Germinal center (tissue), 1 donor: ENCODE measurements at places on chromosomes 7 and 10.

DNA sequence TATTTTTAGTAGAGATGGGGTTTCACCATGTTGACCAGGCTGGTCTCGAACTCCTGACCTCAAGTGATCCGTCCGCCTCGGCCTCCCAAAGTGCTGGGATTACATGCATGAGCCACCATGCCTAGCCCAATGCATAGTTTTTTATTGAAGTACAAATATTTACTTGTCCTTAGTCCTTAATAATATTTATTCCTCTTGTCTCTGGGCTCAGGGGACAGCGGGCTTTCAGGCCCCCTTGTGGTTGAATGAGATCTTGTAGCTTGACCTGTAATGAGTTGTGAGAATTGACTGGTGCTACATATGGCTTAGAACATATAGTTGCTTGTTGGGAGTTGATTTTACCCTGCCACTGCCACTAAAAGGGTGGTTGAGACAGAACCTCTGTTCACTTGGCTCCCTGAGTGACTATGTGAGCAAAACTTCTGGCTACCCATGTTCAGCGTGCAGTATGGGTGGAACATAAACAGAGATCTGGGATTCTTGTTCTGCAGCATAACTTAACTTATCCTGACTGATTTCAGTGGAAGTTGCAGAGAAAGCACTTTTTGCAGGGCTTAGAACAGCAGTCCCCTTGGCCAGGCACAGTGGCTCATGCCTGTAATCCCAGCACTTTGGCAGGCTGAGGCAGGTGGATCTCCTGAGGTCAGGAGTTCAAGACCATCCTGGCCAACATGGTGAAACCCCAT, 14.9 kb downstream of the CCL26 start:
- peak; percentile 64 for DNase-seq

DNA sequence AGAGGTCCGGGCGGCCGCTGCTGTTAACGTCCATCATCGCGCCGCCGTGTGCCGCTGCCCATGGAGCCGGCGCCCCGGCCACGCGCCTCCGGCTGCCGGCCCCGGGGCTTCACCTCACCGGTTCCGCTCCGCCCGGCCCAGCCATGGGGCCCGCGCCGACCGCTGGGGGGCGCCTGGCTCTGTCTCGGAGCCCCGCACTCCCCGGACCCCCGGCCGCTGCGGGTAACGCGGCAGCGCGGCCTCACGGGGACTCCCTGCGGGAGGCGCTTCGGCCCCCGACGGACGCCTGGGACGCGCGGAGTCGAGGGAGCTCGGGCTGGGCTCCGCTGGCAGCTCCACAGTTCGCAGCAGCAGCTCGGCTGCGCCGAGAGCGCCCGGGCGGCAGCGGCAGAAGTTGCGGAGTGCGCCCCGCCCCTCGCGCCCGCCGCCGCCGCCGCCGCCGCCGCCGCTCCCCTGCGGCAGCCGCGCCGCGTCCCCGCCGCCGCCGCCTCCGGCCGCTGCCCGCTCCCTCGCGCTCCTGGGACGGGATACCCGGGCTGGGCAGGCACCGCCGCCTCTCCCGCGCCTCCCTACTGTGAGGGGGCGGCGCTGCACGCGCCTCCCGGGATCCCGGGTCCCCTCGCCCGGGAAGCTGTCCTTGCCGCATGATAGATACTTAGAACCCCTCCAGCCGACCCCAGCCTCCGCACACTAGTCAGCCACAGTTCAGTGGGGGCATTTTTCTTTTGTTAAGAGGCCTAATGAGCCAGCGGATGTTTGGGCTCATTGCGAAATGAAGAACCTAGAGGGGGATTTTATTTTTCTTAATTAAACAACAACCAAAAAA, at the start of gene HTR7:
HTR7 (minus strand) TSS at position 405 of the 826 bp plus-strand sequence; CDS start at position 37, 368 bp downstream.
- peak; percentile 80 for DNase-seq

DNA sequence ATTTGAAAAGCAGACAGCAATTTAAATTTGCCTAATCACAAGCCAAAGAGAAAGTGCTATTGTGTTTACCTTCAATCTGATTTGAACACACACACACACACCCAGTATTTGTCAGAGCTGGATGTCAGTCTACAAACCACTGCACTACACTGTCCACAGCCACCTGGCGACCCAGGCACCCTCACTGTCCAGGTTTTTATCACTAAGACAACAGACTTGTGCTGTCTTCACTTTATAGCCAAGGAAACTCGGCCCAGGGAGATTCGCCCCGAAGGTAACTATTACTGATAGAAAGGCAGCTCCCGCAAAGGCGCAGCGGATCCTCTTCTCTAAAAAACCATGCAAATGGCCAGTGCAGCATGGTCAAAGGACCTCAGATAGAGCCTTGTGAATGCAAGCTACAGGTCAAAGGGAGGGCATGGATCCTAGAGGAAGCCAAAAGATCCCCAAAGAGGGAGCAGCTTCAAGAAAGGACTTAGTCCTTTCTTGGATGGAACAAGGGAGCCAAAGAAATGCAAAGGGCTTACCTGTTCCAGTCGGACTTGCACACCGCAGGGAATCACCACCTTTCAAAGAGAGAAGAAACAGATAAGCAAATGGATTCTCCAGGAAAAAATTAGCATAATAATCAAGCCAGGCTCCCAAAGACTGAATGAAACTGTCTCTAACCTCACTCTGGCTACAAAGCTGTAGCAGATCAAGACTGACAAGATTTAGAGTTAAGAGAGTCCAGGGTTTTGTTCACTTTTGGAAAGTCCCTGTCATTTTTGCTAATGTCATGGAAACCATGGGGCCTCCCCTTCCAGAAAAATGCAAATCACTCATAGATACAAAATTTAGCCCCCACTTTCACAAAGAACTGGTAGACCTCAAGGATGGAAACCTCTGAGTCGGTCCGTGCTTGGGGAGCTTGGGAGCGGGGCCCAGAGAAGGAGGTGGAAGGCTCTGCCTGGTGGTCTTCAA, 101.1 kb downstream of the TNS3 start:
- no peak for DNase-seq

GRCh38 chr7:121327671-121328070, 1.1 kb upstream of the WNT16 start:
- DNase-seq, result no peak

- no peak for DNase-seq
Measured at GRCh38 chr7:78299088-78299487, 500.5 kb downstream of the PHTF2 start.

DNA sequence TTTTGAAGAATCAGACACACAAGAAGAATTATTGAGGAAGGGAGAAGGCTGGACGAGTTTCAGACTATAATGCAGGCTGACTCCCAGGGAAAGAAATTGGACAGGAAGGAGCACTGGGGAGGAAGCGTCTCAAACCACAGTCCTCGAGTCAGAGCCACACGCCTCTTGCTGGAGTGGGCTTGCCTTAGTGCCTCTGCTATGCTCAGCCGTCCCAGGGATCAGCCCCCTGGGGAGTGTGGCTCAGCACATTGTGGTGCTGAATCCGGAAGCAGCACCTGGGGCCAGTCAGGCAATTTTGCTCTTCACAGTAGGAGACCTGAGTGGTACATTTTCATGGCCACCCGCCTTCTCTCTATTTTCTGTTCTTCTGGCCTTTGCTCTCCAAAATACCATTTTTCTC, 67.4 kb upstream of the SLC35G1 start:
- DNase-seq, result no peak

DNA sequence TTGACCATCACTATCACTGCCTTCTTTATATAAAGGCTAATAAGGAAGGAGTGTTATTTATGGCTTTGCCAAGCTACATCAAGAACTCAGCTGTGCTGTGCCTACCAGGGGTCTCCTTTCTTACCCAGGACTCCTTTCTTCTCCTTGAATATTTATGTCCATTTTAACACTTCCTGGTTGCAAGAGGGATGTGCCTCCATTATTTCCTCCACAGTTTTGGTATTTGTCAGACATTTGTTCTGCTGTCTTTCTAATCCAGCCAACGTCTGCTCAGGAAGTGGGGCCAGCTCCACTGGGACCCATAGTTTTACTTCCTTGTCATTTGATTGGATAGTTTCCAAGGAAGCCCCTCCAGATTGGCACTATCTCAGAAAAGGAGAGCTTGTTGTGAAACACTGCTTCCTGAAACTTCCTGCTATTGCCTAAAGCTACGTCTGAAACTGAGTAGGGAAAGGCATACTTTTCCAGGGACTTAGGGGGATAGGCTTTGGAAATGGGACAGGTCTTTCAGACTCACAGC, 6.6 kb upstream of the STRIP2 start:
- no peak for DNase-seq

DNA sequence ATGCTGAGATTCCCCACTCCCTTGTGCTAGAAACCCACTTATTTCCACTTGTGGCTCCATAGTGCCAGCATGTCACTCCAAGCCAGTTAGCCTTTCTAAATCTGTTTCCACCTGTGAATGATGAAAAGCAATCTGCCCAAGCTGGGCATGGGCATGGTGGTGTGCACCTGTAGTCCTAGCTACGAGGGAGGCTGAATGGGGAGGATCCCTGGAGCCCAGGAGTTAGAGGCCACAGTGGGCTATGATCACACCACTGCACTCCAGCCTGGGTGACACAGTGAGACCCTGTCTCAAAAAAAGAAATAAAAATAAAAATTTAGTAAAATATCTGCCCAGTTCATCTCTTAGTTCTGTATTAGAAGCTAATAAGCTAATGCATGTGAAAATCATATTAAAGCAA, 5.0 kb upstream of the PTF1A start:
- DNase-seq, result no peak

- DNase-seq, result no peak
Measured at GRCh38 chr7:52009181-52009580, 692.6 kb upstream of the COBL start.

- no peak for DNase-seq
Measured at GRCh38 chr10:43607199-43607573, 948 bp downstream of the ZNF485 start.

- no peak for DNase-seq
Measured at GRCh38 chr10:80272793-80273522, 16.5 kb downstream of the MAT1A start.

DNA sequence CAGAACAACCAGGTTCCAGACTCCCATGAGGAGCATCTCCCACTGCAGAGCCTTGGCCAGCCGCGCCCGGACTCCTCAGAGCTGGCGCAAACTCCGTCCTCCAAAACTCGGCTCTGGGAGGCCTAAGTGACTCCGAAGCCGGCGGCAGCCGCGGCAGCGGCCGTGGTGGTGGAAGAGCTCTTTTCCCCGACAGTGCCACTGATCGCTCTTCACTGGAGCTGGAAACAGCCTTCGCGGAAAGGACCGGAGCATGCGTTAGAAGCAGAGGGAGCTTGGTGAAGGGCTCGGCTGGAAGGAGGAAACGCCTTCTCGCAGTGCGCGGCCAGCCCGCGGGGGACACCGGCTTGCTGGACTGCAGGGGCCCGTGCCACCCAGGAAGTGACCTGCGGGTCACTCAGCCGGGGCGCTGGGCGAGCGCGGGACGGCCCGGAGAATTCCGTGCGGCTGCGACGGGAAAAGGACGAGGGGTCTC, 5.0 kb upstream of the HOXA13 start:
- no peak for DNase-seq

GRCh38 chr7:95045236-95045923, 138.0 kb downstream of the PPP1R9A start:
- no peak for DNase-seq

DNA sequence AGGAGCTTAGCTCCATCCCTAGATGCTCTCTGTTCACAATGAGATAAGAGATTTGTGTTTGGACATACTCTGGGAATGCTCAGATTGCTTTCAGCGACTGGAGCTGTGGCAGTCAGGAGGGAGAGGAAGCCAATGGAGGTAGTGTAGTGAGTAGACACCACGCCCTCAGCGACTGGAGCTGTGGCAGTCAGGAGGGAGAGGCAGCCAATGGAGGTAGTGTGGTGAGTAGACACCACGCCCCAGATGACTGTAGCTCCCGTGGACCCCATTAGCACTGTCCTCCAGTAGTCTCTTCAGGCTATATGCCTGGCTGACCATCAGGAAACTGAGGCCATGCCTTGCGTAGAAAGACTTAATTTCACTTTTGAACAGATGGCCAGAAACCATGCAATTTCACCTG, 1033.8 kb downstream of the NRG3 start:
- DNase-seq, result no peak

- peak; percentile 29 for DNase-seq
Measured at GRCh38 chr10:43683451-43684291, 35.0 kb upstream of the ZNF32 start.

GRCh38 chr7:128152721-128153120, 88.4 kb upstream of the LEP start:
- DNase-seq, result no peak

DNA sequence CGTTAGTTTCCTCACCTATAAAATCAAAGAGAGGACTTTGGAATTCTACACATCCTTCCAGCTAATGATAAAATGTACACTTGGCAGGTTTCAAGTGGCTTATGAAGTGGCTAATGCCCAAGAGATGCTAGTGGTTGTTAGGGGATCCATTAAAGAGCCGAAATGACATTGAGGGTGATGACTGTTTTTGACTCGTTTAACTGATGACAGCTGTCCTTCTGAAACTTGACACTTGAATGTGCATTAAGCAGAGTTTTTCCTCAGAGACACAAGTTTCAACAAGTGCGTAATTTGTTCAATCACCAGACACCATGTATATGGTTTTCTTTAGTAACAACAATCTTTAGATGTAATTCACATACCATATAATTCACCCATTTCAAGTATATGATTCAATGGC, 1.6 kb upstream of the PRF1 start:
- no peak for DNase-seq

DNA sequence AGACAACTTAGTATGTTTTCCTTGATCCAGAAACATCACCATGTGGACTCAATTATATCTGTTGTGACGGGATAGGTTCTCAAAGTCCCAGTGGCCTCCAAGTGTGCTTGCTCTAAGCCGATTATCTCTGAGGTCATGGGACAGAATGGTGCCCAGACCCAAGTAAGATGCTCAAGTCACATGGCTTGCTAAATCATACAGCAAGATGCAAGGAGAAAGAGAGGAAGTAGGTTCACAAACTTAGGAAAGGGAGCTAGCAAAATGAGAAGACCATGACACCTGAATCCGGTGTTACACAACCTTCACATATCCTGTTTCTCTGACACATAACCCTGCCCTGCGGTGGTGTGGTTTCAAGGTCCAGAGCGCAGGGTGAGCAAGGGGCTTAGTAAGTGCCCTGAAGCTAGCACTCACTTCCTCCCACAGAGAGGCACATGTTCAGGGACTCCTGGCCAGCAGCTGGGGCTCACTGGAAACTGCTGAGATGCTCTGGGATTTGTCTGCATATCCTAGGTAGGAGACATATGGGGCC, 590.9 kb upstream of the ANKRD30A start:
- DNase-seq, result peak; percentile 18

DNA sequence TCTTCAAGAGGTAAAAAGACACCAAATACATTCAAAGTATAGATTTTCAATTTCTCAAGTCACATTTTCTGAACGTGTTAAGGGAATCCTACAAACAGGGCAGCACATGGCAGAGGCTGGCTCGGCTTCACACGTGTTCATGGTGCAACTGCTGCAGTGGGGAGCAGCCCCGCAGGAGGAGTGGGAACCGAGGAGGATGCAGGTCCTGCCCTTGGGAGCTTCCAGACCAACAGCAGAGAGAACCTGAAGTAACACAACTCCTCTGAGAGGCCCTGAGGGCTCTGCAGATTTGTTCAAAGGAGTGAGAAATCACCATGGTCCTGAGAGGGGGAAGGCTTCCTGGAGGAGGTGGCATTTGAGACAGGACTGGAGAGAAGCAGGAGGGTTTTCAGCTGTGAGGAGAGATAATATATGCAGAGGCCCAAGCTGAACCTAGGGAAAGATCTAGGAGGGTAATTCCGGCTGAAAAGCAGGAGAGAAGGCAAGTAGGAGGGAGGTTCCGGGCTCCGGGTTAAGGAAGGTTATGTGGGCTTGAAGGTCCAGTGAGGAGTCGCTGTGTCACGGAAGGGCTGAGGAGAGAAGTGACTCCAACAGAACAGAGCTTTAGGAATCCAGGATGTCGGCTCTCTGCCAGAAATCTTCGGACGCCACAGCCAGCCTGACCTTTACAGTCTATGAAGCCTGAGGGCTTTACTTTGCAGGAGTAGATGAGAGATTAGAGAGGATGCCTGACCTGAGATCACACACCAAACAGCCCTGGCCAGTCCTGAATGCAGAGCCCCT, 77.5 kb downstream of the GPR26 start:
- DNase-seq, result no peak

GRCh38 chr7:47965456-47965855, 14.0 kb downstream of the HUS1 start:
- no peak for DNase-seq
